ENCODE measurements at places on chromosomes 7 and 10.

GRCh38 chr7:85074016-85074415 is 112.8 kb downstream of the SEMA3D start:
- DNase-seq = peak; percentile 63

DNA sequence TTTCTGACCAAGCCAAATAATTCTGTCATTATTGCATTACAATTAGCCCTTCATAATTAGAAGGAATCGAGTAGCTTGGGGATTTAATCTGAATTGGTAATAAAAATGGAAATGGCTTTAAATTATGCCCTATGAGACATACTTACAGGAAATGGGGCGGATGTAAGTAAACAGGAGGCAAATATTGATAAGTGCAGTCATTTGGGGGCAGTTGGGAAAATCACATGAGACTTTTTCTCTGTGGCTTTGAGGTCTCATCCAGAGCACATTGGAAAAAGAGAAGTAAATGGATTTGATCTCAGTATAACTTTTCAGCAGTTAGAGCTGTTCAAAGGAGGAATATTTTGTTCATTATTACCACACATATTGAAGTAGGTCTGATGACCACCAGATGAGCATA is 307.8 kb upstream of the POM121L12 start:
- DNase-seq = no peak

- DNase-seq = no peak
These were observed 4.1 kb downstream of the NUDT1 start for GRCh38 chr7:2245883-2246675.

DNA sequence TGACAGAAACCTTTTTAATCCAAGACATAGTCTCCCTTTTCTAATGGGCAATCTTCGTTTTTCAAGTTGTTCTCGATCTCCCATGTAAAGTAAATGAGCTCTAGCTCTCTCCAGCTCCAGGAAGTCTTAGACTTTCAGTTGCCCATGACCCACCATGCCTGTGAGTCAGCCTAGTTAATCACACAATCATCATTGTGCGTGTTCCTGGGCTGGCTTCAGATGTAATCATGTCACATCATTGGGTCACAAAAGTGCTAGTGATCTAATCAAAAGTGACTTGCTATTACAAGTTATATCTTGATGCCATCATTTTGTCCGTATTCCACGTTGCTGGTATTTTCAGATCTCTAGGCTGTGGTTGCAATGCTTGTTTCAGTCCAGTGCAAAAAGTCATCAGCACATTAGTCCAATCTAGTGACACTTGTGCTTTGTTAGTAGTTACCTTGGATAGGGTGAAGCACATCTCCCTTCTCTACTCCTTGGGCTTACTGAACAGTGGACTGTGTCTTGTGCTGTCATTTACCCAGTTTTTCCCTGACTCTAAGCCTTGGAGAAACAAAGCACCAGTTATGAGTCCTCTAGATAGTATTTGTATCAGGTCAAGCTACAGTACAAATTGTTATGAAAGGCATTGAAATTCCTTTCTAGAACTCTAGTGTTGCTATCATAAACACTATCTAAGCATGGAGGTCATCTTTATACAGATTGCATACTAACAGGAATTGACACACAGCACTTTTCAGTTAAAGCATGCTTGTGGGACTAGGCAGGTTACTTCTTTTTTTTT is 316.6 kb downstream of the GFRA1 start:
- DNase-seq = no peak

DNA sequence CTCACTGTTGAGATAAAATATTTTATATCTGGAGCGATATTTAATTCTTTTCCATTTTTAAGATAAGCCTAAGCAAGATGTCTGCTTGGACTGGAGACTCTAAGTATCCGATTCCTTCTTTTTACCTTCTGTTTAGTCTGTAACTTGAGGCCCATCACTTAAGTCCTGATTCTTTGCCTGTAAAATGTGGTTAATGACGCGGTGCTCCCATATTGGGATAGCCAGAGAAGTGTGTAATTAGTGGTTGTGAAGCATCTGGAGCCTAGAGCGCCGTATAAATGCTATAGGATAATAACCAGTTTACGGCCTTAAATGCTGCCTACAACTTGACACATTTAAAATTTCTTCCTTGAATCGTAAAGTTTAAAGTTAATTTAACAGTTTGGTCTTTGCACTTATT is 132.9 kb downstream of the CHN2 start:
- DNase-seq = no peak

DNA sequence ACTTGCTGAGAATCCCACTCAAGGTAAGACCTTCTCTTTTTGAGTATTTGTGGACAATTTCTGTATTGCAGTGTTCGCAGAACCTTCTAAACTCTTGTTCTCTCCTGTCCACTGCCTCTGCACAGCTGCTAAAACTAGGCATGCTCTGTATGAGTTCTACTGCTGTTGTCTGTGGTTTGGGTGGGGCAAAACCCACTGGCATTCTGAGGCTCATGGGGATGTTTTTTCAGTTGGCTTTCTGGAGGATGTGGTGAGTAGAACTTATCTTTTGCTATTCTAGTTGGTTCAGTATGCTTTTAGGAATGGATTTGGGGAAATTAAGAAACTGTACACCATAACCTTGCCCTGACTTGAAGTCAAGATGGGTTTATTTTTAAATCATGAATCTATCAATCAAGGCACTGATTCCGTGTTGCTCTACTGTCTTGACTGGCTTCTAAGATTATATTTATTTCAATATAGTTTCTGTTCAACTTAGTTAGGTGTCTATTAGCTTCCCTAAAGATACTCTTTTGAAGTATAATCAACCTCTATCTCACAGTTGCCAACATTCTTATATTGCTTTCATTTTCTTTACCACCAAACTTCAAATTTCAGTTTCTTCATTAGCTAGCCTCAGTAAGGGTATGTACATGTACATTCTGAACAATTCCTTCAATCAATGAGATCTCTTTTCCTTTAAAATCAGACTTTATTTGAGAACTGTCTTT is 25.0 kb upstream of the C1GALT1 start:
- peak; percentile 91 for DNase-seq

GRCh38 chr7:148773334-148773733 is 74.6 kb downstream of the CUL1 start:
- peak; percentile 77 for DNase-seq

- DNase-seq = peak; percentile 29
These were observed 315.9 kb upstream of the LRRN3 start for GRCh38 chr7:110775046-110775445.

- DNase-seq = no peak
These were observed 10.0 kb downstream of the CYP3A43 start for GRCh38 chr7:99837649-99838361.

- no peak for DNase-seq
These were observed 291.6 kb upstream of the KIAA1217 start for GRCh38 chr10:23917251-23917840.

- DNase-seq = peak; percentile 60
These were observed 2.7 kb downstream of the IGFBP1 start for GRCh38 chr7:45890902-45891461.

GRCh38 chr10:122112625-122113160 is 123.7 kb downstream of the TACC2 start:
- DNase-seq = peak; percentile 95

DNA sequence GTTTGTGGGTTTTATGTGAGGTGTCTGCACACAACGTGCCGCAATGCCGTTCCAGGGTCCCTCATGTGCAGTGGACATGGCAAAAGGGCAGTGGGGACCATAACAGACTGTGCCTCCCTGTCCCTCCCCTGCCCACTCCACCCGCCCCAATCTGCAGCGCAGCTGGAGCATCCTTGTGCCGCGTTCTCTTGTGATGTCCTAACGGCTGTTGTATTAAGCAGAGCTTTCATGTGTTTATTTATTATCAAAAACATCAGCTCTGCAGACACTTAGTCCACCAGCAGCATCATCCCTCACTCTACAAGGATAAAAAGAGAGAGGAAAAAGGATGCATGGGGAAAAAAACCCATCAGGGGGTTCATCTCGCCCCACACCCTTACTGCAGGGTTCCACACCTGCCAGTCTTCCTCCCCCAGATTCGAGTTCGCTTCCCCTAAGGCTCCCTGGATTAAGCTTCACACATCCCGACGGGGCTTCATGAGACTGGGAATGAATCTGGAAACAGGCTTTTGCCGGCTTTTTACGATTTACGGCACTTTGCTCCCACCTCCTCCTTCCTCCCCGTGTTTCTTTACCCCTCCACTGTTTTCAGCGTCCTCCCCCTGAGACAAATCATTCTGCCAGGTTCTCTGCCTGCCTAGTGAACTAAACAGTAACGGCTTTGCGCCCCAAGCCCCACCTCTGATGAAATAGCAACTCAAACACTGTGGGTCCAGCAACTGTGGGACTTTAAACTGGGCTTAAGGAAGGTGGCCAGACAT is 301.4 kb downstream of the CAMK1D start:
- no peak for DNase-seq

GRCh38 chr7:17206349-17206905 is 92.0 kb upstream of the AHR start:
- DNase-seq = no peak

DNA sequence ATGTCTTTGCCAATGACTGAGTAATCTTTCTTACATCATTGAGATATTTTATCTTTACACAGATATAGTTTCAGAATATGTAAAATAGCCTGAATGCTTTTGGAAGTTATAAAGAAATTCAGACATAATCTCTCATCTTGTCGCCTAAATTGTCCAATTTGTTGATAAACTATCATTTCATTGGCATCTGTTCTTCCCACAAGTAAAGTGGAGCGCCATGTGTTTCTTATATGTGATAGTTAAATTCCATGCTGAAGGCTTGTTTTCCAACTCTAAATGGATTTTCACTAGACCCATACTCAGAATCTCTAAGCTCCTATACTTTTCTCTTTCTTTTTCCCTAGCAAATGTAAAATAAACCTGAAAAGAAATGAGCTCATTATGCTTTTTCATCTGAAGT is 640.1 kb upstream of the MBL2 start:
- no peak for DNase-seq

GRCh38 chr10:5890452-5890915 is 441 bp downstream of the FBH1 start:
- peak; percentile 5 for DNase-seq

GRCh38 chr10:90846746-90847145 is 11.1 kb downstream of the HTR7 start:
- DNase-seq = peak; percentile 38

DNA sequence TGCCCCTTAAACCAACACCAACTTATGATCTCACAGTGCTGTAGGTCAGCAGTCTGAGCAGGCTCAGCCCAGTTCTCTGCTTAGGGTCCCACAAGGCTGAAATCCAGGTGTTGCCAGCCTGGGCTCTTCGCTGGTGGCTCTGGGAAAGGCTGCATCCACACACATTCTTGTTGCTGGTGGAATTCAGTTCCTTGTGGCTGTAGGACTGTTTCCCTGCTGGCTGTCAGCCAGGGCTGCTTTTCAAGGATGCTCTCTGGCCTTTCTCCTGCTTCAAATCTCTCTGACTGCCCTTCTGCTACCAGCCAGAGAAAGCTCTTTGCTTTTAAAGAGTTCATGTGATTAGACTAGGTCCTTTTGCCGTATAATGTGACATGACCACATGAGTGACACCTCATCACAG is 15.3 kb downstream of the POLL start:
- DNase-seq = no peak

DNA sequence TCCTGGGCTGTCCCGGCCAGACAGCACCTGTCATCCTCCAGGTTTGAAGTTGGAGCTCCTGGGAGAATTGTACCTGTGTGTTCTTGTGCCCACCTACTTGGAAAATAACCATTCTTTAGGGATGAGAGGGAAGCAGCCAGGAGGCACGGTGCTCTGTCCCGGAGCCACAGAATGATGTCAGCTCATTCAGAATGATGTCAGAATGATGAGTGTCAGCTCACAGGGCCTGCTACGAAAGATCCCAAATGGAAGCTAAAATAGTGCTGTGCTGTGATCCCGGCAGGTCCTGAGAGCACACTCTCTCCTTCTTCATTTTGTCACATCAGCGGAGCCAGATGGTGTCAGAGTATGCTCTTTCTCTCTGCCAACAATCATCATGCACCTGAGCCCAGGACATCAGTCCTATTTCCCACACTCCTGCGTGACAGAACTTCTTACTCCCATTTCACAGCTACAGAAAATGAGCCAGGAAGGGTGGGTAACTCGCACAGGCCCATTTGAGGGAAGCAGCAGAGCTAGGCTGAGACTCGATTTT is 8.3 kb downstream of the ABCA13 start:
- DNase-seq = no peak

DNA sequence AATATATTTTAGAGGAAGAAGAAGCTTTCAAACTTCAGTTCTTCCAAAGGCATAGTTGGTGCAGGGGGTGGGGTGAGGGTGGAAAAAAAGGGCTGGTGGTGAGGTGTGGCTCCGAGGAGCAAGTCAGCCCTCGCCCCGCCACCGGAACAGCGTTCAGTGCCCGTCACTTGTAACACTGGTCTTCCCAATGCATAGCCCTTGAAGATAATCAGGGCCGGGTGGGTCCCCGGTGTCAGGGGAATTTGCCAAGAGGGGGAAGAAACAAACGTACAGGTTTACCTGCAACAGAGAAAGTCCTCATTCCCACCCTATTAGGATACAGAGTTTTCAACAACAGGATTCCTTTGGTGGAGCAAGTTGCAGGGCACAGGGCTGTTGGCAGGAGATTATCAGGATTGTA is 1.5 kb downstream of the SVOPL start:
- no peak for DNase-seq

DNA sequence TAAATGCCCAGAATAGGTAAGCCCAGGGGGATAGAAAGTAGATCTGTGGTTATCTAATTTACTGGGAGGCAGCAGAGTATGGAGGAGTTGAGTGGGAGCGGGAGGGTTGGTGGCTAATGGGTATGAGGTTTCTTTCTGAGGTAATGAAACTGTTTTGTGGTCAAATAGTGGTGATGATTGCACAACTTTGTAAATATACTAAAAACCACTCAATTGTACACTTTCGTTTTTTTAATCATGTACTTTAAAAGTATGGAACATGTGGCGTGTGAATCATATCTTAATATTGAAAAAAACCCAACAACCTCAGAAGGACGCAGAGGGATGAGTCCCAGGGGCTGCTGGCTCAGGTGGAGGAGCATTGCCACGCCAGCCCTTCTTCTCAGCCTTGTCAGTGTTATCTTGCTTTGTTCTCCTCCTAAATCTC is 118.1 kb downstream of the WDR11 start:
- DNase-seq = peak; percentile 17

- peak; percentile 20 for DNase-seq
These were observed 1.8 kb downstream of the TSPAN13 start for GRCh38 chr7:16755397-16755796.

GRCh38 chr7:148697256-148698006 is 1.3 kb upstream of the CUL1 start:
- DNase-seq = peak; percentile 20

GRCh38 chr10:119454316-119454715 is 88.2 kb downstream of the RGS10 start:
- DNase-seq = no peak

DNA sequence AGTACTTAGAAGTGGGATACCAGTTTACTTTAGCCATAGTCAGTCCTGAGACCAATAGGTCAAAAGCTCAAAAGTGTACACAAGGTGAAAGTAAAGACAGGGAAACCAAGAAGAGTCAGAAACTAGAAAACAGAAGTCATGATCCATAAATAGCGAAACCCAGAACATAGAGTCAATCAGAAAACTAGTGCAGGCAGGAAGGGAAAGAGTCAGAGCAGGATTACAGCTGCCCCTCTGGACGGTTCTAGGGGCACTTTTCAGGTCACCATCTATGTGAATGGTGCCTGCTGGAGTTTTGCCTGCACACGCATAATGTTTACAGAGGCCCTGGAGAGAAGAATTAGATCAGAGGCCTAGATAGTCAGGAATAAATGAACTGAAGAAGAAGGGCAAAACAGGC is 22.4 kb upstream of the DMTF1 start:
- no peak for DNase-seq

GRCh38 chr10:112314822-112315474 is 31.7 kb downstream of the TECTB start:
- peak; percentile 66 for DNase-seq

Data from astrocyte of the spinal cord (primary cell).